ENCODE measurements at places on chromosomes 1 and 21. TPM values are rescaled to one million over a fixed set of nuclear protein-coding genes. Genes with fewer than 3 reads are reported as not detected.

Gene CACNA1E
- 0.06 TPM for total RNA-seq

Gene RBP7
- total RNA-seq, result 0.89 TPM

Gene AURKAIP1
- 194 TPM for total RNA-seq

Gene BTG3
- total RNA-seq, result 1.9 TPM

Gene KRTAP7-1
- not detected for total RNA-seq

Data from psoas muscle (tissue), 8 donors.